ENCODE measurements at places on chromosomes 5 and 9. TPM values are rescaled to one million over a fixed set of nuclear protein-coding genes. Genes with fewer than 3 reads are reported as not detected.

KIF20A gene
- 2.1 TPM for total RNA-seq

- DNase-seq, result no peak
- no peak overlapping the region for H3K27ac ChIP-seq
- no peaks in the 10 kb centered on the region for H3K36me3 ChIP-seq
- H3K4me1 ChIP-seq, result no peaks in the 10 kb centered on the region
- peaks cover 12% of the 10 kb centered on the region for H3K27me3 ChIP-seq
Observed at GRCh38 chr5:127288676-127289075, 1.9 kb upstream of the MEGF10 start.

FAM78A gene
- 4.8 TPM for total RNA-seq

PLEKHG4B gene
- 0.30 TPM for total RNA-seq

GLE1 gene
- 30.4 TPM for total RNA-seq

- no peak overlapping the region for H3K4me3 ChIP-seq
- H3K27ac ChIP-seq, result no peak overlapping the region
- H3K36me3 ChIP-seq, result no peaks in the 10 kb centered on the region
Observed at GRCh38 chr5:157912621-157913325, 53.8 kb upstream of the CLINT1 start.

GRCh38 chr5:175444060-175444904 lies at the start of gene DRD1:
Gene DRD1, minus strand, starts transcription at chr5:175444182. Its CDS starts 1,083 bp downstream, at chr5:175443099.
- H3K27ac ChIP-seq, result no peak within 1 kb of the TSS
- no peak for DNase-seq
- peak within 1 kb of the TSS; percentile 35 for H3K4me3 ChIP-seq
- H3K27me3 ChIP-seq, result peaks cover 28% of the 10 kb centered on the region

Data from tibial nerve (tissue), 4 donors.